NCI-H510A treated with DMSO at 0.1 percent for 48 hours (cell line): ENCODE measurements at places on chromosomes 5 and 9.

DNA sequence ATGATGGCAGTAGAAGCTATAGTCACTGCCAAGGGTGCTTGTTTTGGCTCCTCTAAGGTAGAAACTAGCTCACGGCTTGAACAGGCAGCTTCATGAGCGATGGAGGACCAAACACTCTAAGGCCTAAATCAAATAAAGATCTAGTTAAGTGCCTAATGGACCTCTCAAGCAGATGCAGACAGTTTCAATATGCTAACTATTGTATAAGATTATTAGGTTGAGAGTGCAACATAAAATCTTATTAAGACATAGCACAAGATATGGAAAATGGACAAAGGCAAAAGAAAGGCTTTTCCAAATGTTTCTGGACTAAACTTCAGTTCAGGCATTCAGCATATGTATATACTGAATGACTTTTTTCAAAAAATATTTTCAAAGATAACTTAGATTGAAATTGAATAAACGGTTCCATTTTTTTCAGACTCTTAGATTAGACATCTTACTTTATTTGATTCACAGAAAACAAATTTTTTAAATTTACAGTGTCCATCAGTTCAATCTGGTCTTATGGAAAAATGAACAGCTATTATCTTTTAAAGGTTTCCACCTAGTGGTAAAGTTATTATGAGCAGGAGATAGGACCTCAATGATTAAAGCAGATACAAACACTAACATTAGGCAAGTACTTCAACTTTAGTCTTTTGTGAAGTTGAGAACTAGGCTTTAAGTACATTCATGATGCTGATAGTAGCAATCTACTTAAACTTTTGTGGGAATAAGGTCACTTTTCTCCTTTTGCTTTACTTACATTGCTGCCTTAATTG lies 1167.7 kb downstream of the MAT2B start:
- no peak for DNase-seq

DNA sequence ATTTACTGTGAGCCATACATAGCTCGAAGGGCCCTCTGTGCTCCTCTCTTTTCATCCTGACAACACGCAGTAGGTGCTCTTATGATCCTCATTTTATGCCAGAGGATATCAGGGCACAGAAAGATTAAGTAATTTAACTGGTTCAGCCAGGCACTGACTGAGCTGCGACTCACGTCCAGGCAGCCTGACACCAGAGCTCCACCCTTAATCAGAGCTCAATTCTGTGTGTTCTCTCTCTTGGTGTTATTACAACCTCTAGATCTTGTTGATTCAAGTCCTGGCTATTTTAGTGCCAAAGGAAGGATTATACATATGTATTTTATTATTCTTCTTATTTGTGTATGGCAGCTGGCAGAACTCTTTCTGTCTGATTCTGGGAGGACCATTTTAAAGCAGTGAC lies 59.7 kb downstream of the OSMR start:
- no peak for DNase-seq

GRCh38 chr5:149223081-149223848 lies 48.4 kb upstream of the AFAP1L1 start:
- no peak for DNase-seq

- DNase-seq, result no peak
These were observed 485.0 kb upstream of the EDIL3 start for GRCh38 chr5:84869675-84870074.
